ENCODE measurements at places on chromosomes 6 and 20. TPM values are rescaled to one million over a fixed set of nuclear protein-coding genes. Genes with fewer than 3 reads are reported as not detected.

DNA sequence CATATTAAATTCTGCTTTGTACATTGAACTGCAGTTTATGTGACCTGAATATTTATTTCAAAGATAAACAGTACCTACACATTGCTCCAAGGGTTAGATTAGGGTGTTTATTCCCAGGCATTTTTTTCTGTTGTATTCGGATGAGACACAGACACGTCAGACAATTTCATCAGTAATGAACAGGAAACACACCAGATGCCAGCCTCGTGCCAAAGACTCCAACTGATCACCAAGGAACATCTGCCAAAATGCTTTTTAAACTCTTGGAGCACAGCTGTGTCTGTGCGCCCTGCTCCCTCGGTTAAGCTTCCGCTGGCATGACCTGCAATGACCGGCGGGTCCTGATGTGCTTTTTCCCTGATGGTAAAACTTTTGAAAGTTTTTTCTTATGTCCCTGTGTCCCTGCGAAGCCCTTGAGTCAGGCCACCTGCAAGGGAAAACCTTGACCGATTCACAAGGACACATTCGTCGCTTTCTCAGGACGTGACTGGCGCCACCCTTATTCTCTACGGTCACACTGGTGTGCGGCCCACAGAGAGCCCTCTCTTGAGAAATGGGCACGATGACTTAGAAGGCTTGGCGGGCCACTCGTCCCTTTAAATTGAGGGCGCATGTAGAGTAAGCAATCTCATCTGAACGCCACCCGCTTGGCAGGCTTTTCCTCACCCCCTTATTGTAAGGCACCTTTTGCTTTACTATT lies 173.9 kb downstream of the QKI start:
- DNase-seq = no peak

- no peak for DNase-seq
Measured at GRCh38 chr6:43125119-43125518, 46.0 kb upstream of the SRF start.

GRCh38 chr6:33384581-33385020 lies 7.0 kb upstream of the KIFC1 start:
- DNase-seq = no peak

TNFRSF6B gene
- total RNA-seq = 1.2 TPM

DNA sequence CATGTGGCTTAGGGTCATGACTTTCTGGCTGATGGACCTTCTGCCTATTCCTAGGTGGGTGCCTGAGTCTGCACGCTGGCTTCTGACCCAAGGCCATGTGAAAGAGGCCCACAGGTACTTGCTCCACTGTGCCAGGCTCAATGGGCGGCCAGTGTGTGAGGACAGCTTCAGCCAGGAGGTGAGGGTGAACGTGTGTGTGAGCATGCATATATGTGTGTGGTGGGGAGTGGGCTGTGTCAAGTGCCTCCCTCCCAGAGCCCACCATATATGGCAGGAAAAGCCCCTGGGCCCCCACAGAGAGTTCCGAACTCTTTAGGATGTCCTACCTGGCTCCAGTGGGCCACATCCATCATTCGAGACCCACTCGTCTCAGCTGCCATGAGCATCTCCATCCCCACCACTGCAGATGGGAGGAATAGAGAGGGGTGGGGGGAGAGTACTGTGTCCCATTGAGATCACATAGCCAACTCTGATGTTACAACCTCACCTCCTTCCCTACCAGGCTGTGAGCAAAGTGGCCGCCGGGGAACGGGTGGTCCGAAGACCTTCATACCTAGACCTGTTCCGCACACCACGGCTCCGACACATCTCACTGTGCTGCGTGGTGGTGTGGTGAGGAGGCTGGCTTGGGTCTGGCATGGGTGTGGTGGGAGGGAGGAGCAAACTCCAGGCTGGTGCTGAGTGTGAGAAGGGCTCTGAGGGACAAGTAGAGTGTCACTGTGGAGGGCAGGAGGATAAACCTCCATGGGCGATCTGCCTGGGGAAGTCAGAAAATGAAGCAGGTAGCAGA lies 3.2 kb downstream of the SLC22A7 start:
- no peak for DNase-seq

Data from activated T-cell treated with anti-CD3 and anti-CD28 coated beads, Interleukin-2, amount 50 U/mL, for 72 hours (primary cell).